ENCODE measurements at places on chromosomes 3 and 15.

GRCh38 chr3:62370858-62371719 is 2.3 kb downstream of the FEZF2 start:
- no peak for DNase-seq

GRCh38 chr3:120615847-120616609 is 19.9 kb downstream of the NDUFB4 start:
- DNase-seq, result no peak

DNA sequence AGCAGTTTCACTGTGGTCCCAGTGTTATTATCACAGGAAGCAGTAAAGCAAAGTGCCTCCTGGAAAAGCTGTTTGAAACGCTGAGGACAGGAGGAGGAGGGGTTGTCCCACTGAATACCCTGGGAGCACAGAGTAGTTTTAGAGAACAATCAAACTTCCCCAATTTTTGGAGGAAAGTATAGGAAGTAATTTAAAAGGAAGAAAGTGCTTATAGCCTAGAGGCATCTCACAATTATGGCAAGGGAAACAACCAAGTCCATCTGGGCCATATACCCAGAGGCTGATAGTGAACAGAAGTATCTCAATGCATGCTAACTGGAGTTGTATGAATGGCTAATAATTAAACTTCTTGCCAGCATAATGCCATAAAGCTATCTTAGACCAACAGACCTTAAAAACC is 137.2 kb upstream of the EPHA6 start:
- no peak for DNase-seq

- DNase-seq, result no peak
Measured at GRCh38 chr3:42151596-42152168, 60.5 kb downstream of the TRAK1 start.

DNA sequence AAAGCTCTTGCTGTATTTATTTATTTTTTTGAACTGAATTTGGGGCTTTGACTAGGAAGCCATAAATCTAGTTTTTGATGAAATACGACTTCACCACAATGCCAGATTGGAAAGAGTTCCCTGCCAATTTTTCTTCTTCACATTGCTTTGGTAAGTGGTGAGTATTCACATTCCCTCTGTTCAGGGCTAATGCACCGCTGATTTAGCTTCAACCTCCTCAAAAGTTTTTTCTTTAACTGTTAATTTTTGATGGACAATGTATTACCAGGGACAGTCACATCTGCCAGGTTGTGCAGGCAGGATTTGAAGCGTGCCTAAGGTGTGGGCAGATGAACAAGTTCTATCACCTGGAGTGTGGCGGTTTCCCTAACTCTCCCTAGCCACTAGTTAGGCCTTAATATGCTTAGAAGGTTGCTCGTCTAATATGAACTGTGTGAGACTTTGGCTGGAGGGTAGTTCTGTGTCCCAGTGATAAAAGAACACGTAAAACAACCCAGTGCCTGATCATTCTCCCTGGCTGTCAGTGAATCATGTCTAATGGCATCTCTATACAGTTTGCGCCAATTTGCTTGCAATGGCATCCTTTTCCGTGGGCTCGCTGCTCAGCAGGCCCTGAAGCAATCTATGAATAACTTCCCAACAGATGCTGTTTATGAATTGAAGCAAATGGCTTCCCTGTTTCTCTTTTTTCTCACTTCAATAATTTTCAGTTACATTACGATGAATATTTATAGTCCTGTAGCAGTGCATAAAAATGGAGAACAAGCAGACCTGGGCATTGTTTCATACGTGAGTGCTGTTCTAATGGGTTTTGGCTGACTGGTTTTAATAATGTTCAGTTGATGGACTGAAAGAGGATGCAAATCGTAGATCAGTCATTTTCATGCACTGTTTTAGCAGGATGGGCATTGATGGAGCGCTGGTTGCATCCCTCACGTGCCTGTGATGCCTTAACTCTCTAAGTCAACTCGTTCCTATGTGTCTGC is 243.2 kb upstream of the SUCLG2 start:
- no peak for DNase-seq

DNA sequence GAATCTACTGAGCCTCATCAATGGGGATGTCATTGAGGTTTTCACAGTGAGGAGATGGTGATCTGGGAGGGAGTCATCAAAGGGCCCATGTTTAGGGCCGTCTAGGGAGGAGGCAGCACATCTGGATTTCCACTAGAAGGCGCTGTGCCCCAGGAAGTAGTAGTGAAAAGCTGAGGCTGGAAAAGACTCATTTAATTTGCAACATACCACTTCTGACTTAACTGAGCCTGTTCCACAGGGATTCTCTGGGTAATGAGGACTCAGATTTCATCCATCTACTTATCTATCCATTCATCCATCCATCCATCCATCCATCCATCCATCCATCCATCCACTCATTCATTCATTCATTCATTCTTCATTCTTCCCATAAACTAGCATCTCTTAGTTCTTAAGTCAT is 17.4 kb upstream of the SHF start:
- DNase-seq, result peak; percentile 56

- no peak for DNase-seq
Measured at GRCh38 chr3:187767266-187768012, 22.2 kb upstream of the BCL6 start.
